ENCODE measurements at places on chromosomes 4 and X. TPM values are rescaled to one million over a fixed set of nuclear protein-coding genes. Genes with fewer than 3 reads are reported as not detected.

DNA sequence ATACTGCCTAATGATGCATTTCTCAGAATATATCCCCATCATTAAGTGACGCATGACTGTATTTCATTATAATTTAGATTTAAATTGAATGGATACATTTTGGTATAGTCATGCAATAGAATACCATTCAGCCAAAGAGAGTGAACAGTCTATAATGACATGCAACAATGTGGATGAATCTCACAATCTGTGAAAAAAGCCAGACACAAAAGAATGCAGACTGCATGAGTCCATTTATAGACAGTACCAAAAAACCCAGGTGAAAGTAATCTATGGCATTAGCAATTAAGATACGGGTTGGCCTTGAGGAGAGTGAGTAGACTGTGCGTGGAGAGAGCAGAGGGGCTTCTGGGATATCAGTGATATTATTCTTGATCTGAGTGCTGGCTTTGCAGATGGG is 239.7 kb upstream of the PGRMC2 start:
- no peak overlapping the region for H3K4me3 ChIP-seq
- peaks cover 3% of the 10 kb centered on the region for H3K4me1 ChIP-seq
- no peaks in the 10 kb centered on the region for H3K36me3 ChIP-seq
- H3K27ac ChIP-seq: no peak overlapping the region
- no peaks in the 10 kb centered on the region for H3K27me3 ChIP-seq
- DNase-seq: no peak

DNA sequence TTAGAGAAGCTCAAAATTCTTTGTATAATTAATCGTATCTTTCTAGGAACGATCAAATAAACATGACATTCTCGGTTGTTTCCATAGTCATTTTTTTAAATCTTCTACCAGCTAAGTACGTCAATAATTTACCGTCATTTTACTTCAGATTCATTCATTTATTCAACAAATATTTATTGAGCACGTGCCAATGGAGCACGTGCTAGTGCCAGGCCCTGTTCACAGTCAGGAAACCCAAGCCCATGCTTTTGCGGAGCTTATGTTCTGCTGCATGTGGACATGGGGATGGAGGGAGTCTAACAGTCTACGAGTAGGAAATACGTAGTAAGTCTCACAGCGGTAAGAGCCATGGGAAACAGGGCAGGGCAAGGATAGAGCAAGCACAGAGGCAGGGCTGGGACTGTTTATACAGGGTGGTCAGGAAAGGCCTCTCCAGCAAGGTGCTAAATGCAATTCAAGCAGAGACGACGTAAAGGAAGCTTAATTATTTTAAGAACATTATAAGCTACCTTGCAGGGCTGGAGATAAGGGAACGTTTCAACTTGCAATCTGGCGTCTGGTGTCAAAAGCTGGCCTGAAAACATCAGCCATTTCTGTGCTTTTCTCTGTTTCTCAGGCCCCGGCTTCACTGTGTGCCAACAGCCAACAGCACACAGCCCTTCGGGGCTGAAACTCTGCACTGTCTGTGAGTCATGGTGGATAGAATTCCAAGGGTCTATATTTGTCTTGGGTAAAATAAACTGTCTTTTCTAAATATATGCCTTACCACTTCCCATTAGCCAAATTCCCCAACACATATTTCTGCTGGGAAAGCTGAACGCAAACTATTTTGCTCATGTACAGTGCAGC is 517.1 kb upstream of the ZFP42 start:
- H3K27me3 ChIP-seq: no peaks in the 10 kb centered on the region
- no peak for DNase-seq

DNA sequence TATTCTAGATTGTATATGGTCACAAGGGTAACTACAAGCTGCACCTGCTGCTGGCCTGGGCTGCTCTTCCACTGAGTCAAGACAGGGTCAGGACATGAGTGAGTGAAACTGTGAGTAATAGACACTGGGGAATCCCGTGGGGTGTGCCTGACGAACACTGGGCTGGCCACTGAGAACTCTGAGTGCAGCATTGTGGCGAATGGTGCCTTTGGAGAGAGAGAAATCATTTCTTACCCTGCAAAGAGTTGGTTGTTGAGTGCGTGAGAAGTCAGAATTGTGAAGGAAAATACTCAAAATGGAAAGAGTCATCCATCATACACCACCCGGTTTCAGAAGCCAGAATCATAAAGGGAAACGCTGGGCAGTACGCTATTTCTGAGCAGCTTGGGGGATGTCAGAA is 43.1 kb upstream of the LSM6 start:
- DNase-seq: no peak
- no peaks in the 10 kb centered on the region for H3K4me1 ChIP-seq
- H3K4me3 ChIP-seq: no peak overlapping the region
- H3K27ac ChIP-seq: no peak overlapping the region
- H3K27me3 ChIP-seq: no peaks in the 10 kb centered on the region

GRCh38 chrX:19866626-19867410 is 20.6 kb downstream of the SH3KBP1 start:
- H3K4me3 ChIP-seq: no peak overlapping the region
- no peaks in the 10 kb centered on the region for H3K27me3 ChIP-seq
- H3K36me3 ChIP-seq: no peaks in the 10 kb centered on the region

DNA sequence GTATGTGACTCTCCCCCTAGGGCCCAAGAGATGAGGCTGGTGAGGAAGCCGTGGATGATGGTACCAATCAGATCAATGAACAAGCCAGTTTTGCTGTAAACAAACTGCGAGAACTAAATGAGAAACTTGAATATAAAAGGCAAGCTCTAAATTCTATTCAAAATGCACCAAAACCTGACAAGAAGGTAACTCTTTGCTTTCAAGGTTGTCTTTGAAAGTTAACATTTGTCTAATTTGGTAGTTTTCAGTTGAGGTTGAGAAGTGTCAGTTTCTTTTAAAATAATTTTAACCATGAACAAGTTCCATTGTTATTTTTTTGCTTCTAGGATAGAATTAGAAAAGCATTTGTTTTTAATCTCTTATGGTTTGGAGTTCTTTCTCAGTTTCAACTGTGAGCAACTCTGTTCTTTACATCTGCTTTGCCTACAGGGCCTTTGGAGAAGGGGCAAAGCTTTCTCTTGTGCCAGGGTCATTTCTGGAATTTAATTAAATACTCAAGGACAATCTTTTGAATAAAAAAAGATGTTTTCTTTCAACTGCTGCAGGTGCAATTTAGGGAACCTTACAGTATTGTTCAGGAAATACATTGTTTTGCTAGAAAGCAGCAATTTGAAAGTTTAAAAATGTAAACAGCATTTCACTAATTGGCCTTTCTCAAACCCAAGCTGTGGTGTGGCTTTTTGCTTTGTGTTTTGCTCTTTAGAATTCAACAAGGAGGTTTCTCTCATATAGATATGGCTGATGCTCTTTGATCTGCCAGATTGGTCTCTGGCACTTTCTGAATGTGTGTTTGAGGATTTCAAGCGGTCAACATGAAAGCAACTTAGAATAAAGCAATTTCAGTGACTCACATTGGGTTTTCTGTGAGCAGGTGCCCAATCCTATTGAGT is 62.9 kb downstream of the LRP2BP start:
- no peak for DNase-seq
- no peak overlapping the region for H3K27ac ChIP-seq
- no peaks in the 10 kb centered on the region for H3K27me3 ChIP-seq
- H3K4me3 ChIP-seq: no peak overlapping the region
- H3K36me3 ChIP-seq: no peaks in the 10 kb centered on the region
- H3K4me1 ChIP-seq: peaks cover 1% of the 10 kb centered on the region

- H3K4me1 ChIP-seq: peaks cover 3% of the 10 kb centered on the region
- no peak overlapping the region for H3K27ac ChIP-seq
- no peaks in the 10 kb centered on the region for H3K27me3 ChIP-seq
- no peaks in the 10 kb centered on the region for H3K36me3 ChIP-seq
- no peak overlapping the region for H3K4me3 ChIP-seq
Observed at GRCh38 chr4:27176400-27176799, 315.8 kb downstream of the STIM2 start.

GRCh38 chr4:183797011-183797444 is 108.1 kb upstream of the STOX2 start:
- no peaks in the 10 kb centered on the region for H3K36me3 ChIP-seq
- H3K27me3 ChIP-seq: no peaks in the 10 kb centered on the region
- H3K27ac ChIP-seq: no peak overlapping the region

GRCh38 chrX:143634663-143635455 is 1.0 kb downstream of the SLITRK4 start:
- H3K27ac ChIP-seq: no peak overlapping the region
- no peaks in the 10 kb centered on the region for H3K27me3 ChIP-seq
- no peak overlapping the region for H3K4me3 ChIP-seq
- DNase-seq: no peak

GRCh38 chrX:68284281-68284904 is 148.9 kb downstream of the OPHN1 start:
- H3K4me3 ChIP-seq: no peak overlapping the region
- H3K4me1 ChIP-seq: no peaks in the 10 kb centered on the region
- no peak overlapping the region for H3K27ac ChIP-seq
- H3K27me3 ChIP-seq: no peaks in the 10 kb centered on the region

DNA sequence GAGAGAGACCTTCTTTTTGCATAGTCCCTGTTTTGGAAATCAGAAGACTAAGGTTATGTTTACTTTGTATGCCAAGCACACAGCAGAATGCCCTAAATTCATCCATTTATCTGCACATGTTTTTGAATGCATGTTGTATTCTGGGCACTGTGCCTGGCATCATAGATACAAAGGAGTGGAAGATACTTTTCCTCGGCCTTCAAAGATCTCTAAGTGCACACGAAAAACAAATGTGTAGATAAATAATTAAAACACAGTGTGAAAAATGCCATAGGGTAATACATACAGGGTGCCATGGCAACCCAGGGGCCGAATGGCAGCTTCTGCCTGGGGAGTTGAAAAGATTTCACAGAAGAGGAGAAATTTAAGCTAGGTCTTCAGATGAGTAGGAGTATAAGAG is 390.6 kb upstream of the ATOH1 start:
- H3K27me3 ChIP-seq: no peaks in the 10 kb centered on the region
- no peaks in the 10 kb centered on the region for H3K4me1 ChIP-seq
- no peaks in the 10 kb centered on the region for H3K36me3 ChIP-seq
- no peak overlapping the region for H3K27ac ChIP-seq
- no peak overlapping the region for H3K4me3 ChIP-seq
- DNase-seq: no peak

- H3K4me1 ChIP-seq: peaks cover 15% of the 10 kb centered on the region
- H3K27me3 ChIP-seq: no peaks in the 10 kb centered on the region
- H3K36me3 ChIP-seq: no peaks in the 10 kb centered on the region
- DNase-seq: no peak
- H3K27ac ChIP-seq: peak overlapping the region; percentile 56
Observed at GRCh38 chr4:168847771-168848502, 162.1 kb downstream of the CBR4 start.

- no peak overlapping the region for H3K27ac ChIP-seq
- H3K36me3 ChIP-seq: no peaks in the 10 kb centered on the region
- H3K4me1 ChIP-seq: no peaks in the 10 kb centered on the region
- H3K4me3 ChIP-seq: no peak overlapping the region
Observed at GRCh38 chr4:6492027-6492590, 19.7 kb upstream of the PPP2R2C start.

- H3K4me1 ChIP-seq: peaks cover 16% of the 10 kb centered on the region
- no peak overlapping the region for H3K4me3 ChIP-seq
- peak overlapping the region; percentile 47 for H3K27ac ChIP-seq
- no peaks in the 10 kb centered on the region for H3K36me3 ChIP-seq
- H3K27me3 ChIP-seq: no peaks in the 10 kb centered on the region
Observed at GRCh38 chr4:128516301-128516969, 228.8 kb upstream of the PGRMC2 start.

DNA sequence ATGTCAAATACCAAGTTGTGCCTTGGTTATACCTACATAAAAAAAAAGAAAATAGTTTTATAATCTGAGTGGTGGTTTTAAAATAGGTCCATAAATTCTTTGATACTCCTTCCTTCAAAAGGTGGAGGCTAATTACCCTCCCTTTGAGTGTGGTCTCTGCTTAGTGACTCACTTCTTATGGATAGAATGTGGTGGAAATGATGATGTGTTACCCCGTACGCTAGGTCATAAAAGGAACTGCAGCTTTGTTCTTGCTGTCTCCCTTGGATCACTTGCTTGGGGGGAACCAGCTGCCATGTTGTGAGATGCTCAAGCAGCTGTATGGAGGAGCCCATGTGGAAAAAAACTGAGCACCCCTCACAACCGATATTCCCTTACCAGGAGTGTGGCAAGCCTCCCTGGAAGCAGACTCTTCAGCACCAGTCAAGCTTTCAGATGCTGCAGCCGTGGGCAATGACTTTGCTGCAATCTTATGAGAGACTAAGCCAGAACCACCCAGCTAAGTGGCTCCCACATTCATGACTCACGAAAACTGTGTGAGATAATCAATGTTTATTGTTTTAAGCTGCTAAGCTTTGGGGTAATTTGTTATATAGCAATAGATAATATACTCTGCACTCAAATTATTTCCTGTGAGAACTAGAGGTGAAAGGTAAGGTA is 195.0 kb upstream of the GATB start:
- H3K36me3 ChIP-seq: no peaks in the 10 kb centered on the region
- no peak overlapping the region for H3K4me3 ChIP-seq
- no peaks in the 10 kb centered on the region for H3K4me1 ChIP-seq
- no peak for DNase-seq
- no peaks in the 10 kb centered on the region for H3K27me3 ChIP-seq

GRCh38 chr4:183431614-183432013 is 12.8 kb upstream of the CDKN2AIP start:
- no peak overlapping the region for H3K27ac ChIP-seq
- H3K4me1 ChIP-seq: no peaks in the 10 kb centered on the region
- H3K27me3 ChIP-seq: no peaks in the 10 kb centered on the region
- H3K36me3 ChIP-seq: no peaks in the 10 kb centered on the region
- no peak for DNase-seq
- no peak overlapping the region for H3K4me3 ChIP-seq

- no peaks in the 10 kb centered on the region for H3K27me3 ChIP-seq
- no peak overlapping the region for H3K27ac ChIP-seq
- DNase-seq: no peak
Observed at GRCh38 chr4:166625018-166625637, 609.2 kb downstream of the SPOCK3 start.

DNA sequence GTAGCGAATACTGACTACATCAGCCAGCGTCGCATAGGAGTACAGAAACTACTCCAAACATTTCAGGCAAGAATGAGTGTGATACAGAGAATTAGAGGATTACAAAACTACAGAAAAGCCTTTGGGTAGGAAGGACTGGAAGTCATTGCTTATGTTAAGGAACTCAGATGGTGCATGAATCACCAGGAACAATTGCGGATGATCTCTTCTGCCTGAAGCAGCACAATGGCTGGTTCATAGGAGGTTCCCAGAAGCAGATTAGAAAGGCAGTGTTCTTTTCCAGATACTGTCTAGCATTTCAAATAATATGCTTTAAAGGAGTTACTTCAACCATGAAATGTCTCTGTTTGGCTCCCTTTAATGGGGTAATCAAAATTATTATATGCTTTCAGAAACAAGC is 42.5 kb upstream of the MAP9 start:
- H3K4me3 ChIP-seq: no peak overlapping the region
- no peak for DNase-seq
- H3K4me1 ChIP-seq: no peaks in the 10 kb centered on the region
- no peak overlapping the region for H3K27ac ChIP-seq
- H3K27me3 ChIP-seq: no peaks in the 10 kb centered on the region

GRCh38 chrX:36908801-36909675 is 99.1 kb upstream of the FAM47C start:
- H3K36me3 ChIP-seq: no peaks in the 10 kb centered on the region
- H3K4me1 ChIP-seq: no peaks in the 10 kb centered on the region
- H3K27ac ChIP-seq: no peak overlapping the region
- H3K27me3 ChIP-seq: no peaks in the 10 kb centered on the region
- DNase-seq: no peak

GUCY1A1 gene
- 26.9 TPM for polyA plus RNA-seq

PDLIM5 gene
- polyA plus RNA-seq: 24.9 TPM

ATP2B3 gene
- polyA plus RNA-seq: 0.01 TPM

FRG2 gene
- not detected for polyA plus RNA-seq

HPF1 gene
- polyA plus RNA-seq: 26.7 TPM

SLC4A4 gene
- polyA plus RNA-seq: 2.0 TPM

ESX1 gene
- polyA plus RNA-seq: not detected

DMRTC1B gene
- 2.2 TPM for polyA plus RNA-seq

PPP4R3C gene
- polyA plus RNA-seq: not detected

TLR1 gene
- polyA plus RNA-seq: 10.1 TPM

FGA gene
- not detected for polyA plus RNA-seq

C1QTNF7 gene
- 8.6 TPM for polyA plus RNA-seq
